ENCODE measurements at places on chromosomes 16 and 17.

DNA sequence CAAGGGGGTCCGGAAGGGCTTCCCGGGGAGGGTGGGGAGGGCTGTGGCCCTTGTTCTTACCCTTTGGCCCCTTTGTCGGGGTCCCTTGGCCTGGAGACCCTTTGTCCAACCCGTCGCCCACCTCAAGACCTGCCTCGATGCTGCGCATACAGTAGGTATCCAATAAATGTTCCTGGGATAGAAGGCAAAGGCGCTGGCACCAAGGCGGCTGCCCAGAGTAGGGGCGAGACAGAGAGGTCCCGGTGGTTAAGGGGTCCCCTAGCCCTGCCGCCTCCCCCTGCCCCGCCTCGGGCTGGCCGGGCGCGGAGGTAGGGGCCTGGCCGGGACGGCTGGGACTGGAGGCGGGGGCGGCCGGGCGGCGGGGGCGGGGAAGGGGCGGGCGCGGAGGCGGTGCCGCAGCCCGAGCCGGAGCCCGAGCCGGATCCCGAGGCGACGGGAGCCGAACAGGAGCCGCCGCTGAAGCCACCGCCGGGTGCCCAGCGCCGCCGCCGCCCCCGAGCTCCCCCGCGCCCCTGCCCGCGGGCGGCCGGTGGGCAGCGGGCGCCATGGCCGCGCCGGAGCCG, at the start of gene NHERF2:
TSS of gene NHERF2 (plus strand) at position 442 of the 563 bp plus-strand sequence. CDS start at position 546, 104 bp downstream.
- no peak for DNase-seq

- DNase-seq = no peak
Measured at GRCh38 chr17:44558334-44558709, 1.0 kb downstream of the FZD2 start.

- DNase-seq = no peak
Measured at GRCh38 chr17:3260600-3260999, 37.6 kb downstream of the OR3A1 start.

DNA sequence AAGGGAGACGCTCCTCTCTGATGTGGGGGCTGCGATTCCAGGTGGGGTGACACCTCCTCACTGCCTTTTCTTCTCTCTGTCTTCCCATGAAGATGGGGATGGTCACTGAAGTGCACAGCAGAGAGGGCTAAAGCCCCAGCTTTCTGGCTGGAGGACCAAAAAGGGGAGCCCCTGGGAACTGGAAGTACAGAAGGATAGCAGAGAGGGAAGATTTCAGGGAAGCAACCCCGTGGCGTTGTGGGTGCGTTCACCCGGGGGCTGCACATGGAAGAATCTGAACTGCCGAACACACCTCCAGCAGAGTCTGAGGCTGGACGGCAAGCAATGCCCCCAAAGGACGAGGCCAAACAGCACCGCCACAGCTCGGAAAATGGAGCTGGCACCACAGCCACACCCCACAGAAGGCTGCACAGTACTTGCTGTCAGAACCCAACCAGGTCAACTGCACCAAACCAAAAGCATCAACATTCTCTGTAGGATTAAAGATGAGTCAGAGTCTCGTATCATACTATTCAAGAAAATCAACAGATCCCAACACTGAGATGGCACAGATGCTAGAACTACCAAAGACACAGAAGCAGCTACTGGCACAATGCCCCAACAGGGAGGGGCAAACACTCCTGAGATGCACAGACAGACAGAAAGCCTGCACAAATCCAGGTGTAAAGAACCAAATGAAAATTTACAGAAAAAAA, 49.9 kb downstream of the MAP1LC3B start:
- DNase-seq = no peak

DNA sequence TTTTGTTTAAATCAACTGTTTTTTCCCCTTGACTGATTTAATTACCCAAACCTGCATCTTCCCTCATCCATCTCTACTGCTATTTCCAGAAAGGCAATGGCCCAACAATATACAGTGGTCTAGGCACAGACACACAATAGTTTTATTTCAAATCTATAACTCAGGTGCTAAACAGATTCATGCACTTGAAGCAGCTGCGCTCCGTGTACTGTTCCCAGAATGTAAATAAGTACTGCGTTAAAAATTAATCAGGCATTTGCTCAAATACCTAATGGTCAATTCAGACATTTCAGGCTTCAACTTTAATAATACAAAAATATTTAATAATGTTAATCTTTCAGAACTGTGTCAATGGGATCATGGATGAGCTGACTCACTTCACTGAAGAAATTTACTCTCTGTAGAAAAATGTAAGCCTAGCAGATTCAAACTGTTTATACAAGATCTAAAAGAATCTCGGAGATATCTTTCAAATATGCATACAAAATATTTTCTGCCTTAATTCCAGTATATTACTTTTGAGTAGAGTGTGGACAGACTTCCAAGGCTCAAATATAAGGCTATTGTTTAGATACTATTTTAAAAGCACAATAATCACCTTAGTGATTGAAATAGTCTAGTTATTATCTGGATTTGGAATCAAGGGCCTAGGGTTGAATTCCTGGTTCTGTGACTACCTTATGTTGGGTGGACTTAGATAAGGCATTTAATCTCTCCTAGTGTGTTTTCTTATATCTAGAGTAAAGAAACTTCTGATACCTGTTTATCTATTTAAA, 97.4 kb upstream of the PSMD7 start:
- DNase-seq = no peak

DNA sequence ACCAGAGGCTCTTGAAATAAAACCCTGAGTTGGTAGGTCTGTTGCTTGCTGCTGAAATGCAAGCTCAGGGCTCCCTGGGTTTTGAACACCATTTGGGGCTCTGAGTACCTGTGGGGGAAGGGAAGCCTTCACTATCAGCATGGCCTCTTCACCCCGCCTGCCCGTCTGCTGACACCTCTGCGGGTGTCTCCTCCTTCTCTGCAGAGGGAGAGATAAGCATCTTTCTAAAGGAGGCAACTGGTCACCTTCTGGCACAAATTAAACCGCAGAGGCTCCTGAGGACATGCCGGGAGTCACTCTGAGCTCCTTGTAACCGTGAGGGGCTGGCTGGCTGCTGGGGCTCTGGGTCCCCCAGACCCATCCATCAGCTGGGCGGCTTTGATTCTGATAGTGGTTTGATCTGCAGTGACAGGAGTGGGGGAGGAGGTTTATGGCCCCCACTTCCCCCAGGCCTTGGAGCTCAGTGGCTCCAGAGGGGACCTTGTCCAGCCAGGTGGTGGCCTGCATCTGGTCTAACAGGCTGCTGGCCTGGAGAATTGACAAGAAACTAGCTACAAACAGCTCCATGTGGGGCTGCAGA, 123.5 kb downstream of the IRF8 start:
- DNase-seq = no peak

- no peak for DNase-seq
Measured at GRCh38 chr17:81966343-81967243, 5.6 kb upstream of the NOTUM start.

DNA sequence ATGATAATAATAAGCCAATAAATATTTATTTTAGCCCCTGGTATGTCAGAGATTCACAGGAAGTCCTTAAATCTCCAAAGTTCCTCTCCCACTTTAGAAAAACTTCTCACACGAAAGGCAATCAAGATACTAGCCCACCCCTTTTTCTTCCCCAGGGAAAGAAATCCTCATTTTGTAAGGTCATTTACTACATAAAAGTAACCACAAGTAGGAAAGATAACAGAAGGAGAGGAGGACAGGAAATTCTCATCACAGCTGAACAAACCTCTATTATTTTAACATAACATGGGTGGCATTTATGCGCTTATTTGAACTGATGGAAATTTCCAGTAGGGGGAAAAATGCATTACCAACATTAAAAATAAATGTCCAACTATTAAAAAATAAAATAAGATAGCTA, 3.4 kb downstream of the FAM222B start:
- DNase-seq = no peak

GRCh38 chr16:75239542-75240122, 11.8 kb downstream of the BCAR1 start:
- DNase-seq = no peak

GRCh38 chr17:55641676-55642081, 81.0 kb downstream of the TMEM100 start:
- no peak for DNase-seq

GRCh38 chr16:83802135-83802534, 5.6 kb upstream of the HSBP1 start:
- DNase-seq = no peak

DNA sequence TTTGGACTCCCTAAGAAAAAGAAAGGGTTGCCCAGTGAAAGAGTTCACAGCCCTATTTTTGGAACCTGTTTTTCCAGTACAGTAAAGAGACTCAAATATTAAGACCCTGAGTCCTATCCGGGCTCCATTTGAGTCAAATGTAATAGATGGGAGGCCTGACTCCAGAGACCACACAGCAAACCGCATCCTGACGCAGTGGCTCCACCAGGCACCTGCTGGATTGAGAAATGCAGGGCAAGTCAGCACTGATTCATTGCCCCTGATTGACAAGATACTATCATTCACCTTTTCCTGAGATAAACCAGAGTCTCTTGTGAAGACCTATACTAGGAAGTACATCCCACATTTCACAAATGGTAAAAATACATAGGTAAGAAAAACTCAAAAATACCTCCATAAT, 715.7 kb upstream of the SOX9 start:
- no peak for DNase-seq

GRCh38 chr17:46979147-46979863, at the start of gene RPRML:
Gene RPRML, minus strand, starts transcription at chr17:46979253. Its CDS starts 246 bp downstream, at chr17:46979007.
- no peak for DNase-seq

DNA sequence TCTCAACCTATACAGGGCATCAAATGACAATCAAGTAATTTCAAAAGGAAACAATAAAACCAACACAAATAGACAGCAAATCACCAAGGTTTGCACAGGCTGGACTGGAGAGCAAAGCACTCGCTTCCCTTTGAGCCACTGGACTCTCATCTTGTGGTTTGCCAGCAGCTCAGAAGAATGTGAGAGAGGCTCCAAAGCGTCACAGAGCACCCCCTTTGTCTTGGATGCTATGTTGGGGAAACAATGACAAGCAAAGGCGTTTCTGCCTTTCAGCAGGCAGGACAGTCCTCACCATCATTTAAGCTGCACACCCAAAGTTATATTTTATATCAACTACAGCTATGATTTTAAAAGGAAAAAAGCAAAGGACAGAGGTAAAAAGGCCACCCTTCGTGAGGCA, 13.2 kb downstream of the SLC6A4 start:
- no peak for DNase-seq

- DNase-seq = no peak
Measured at GRCh38 chr17:64413513-64413912, 22.9 kb upstream of the PECAM1 start.

DNA sequence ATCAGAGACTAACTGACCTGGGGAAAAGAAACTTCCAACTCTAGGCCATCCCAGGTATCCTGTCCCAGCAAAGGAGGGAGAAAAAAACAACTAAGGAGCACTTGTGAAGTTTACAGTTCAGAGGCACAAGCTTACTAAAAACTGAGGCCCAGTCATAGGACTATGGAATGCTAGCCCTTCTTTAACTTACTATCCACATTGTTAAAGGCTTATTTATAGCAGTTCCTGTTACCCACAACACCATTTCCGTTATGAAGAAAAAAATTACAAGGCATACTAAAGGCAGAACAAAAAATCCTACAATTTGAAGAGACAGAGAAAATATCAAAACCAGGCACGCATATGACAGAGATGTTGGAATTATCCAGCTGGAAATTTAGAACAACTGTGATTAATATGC, 159.1 kb downstream of the CDH11 start:
- DNase-seq = no peak

DNA sequence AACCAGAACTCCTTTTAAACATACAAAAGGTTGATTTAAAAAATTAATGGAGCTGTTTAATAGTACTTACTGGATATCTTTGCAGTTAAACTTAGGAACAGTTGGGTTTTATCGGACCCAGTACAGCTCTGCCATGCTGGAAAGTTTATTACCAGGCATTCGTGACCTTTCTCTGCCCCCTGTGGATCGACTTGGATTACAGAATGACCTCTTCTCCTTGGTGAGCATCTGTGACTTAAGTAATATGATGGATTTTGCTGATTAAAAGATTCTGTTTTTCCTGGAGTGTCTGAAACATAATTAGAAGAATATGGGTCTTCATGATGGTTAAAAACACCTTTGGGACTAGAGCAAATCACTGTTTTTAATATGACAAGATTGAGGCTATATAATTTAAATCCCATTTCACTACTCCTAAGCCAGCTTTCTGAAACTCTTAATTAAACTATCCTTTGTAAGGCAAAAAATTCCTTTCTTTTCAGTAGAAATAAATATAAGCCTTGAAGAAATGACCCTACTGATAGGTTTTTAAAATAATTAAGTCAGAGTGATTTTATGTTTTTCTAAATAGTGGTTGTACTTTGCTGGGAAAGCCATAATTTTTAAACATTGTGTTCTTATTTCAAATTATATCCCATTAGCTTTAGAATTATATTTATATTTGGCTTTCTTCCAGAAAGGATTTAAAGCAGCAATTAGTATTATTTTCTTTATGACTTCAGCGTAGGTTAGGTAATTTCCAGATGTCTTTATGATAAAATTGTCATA, 45.7 kb upstream of the KPNB1 start:
- DNase-seq = no peak

DNA sequence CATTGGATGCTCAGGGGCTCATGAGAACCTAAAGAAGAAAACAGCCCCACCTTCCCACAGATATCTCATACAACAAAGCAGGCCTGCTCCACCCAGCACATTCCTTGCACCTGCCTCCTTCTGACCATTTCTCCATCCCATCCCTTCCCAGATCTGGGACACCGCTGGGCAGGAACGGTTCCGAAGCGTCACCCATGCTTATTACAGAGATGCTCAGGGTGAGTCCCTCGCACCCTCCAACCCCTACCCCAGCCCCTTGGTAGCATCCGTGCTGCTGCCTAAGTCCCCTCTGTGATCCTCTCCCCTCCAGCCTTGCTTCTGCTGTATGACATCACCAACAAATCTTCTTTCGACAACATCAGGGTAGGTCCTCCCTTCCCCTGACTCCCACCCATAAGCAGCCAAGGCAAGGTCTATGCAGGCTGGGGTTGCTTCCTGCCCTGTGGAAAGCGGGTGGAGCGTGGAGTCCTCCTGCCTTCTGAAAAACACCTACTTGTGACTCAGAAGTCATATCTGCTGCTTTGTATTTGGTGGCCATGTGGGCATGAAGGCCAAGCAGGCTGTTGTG, 5.4 kb upstream of the NHERF1 start:
- DNase-seq = no peak

GRCh38 chr17:68733241-68734176, 132.3 kb upstream of the FAM20A start:
- DNase-seq = no peak

- DNase-seq = no peak
Measured at GRCh38 chr17:60493847-60494321, 32.2 kb downstream of the APPBP2 start.

- DNase-seq = no peak
Measured at GRCh38 chr17:56739776-56740175, 93.9 kb downstream of the C17orf67 start.

- DNase-seq = no peak
Measured at GRCh38 chr16:1075546-1075945, 3.0 kb downstream of the SSTR5 start.

- DNase-seq = no peak
Measured at GRCh38 chr16:81956213-81956948, 54.9 kb downstream of the SDR42E1 start.

- no peak for DNase-seq
Measured at GRCh38 chr17:79223471-79223870, 148.8 kb downstream of the ENGASE start.

GRCh38 chr16:23836078-23836403, 258 bp downstream of the PRKCB start:
- no peak for DNase-seq

All from vagina (tissue), 2 donors.